8988T (cell line): ENCODE measurements at places on chromosomes 4 and X.
A peak's percentile ranks its signal among the peaks of the same experiment; 100 is the strongest.

DNA sequence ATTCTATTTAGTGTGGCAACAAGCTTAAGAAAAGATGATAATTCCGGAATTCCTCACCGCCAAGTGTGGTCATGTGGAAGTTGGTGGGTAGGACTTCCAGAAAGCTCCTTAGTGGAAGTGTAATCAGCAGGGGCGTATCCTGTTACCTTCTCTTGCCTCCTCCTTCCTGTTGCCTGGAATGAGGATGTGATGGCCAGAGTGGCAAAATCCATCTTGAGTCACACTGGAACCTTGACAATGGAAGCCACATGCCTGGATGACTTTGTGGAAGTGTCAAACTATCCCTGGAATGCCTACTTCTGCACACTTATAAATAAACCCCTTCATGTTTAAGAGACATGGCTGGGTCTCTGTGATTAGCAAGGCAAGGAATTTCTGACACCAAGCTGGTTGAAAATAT, 191.0 kb downstream of the PRDM5 start:
- DNase-seq, result peak; percentile 7

- no peak for DNase-seq
Measured at GRCh38 chrX:107565015-107565414, 63.3 kb upstream of the PRPS1 start.

DNA sequence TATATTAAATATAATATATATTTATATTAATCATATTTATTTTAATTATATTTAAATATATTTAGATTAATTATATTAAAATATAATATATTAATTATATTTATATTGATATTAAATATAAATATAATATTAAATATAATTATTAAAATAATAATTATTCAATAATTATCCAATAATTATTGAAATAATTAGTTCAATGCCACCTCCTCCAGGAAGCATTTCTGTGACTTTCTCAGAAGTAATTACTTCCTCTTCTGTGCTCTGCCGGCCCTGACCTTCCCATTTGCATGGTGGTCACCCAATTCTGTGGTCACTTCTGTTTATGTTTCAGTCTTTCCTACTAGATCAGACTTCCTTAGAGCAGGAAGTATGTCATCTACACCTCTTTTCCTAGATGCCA, 45.8 kb downstream of the EVC2 start:
- no peak for DNase-seq

DNA sequence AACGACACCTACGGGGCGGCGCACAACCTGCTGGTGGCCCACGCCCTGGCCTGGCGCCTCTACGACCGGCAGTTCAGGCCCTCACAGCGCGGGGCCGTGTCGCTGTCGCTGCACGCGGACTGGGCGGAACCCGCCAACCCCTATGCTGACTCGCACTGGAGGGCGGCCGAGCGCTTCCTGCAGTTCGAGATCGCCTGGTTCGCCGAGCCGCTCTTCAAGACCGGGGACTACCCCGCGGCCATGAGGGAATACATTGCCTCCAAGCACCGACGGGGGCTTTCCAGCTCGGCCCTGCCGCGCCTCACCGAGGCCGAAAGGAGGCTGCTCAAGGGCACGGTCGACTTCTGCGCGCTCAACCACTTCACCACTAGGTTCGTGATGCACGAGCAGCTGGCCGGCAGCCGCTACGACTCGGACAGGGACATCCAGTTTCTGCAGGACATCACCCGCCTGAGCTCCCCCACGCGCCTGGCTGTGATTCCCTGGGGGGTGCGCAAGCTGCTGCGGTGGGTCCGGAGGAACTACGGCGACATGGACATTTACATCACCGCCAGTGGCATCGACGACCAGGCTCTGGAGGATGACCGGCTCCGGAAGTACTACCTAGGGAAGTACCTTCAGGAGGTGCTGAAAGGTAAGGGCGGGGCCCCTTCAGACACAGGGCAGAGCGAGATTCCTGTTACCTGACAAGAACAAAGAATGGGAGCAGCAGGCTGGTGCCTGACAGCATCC, 11.7 kb downstream of the RPL9 start:
- DNase-seq, result no peak

DNA sequence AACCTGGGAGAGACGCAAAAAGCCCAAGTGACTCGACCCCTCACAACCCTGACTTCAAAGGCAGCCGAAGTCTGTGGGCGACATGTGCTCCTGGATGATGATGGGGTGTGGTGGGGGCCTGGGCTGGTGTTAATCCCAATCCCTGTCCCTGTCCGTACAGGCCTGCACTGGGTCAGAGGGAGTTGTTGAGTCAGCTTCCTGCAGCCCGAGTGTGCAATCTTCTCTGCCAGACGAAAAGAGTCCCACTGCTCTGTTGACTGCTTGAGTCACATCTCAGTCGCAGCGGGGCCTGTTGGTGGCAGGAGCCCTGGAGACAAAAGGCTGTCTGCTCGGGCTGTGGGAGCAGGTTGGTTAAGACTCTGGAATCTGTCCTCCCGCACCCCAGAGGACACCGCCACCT, 10.3 kb downstream of the FAM3A start:
- no peak for DNase-seq

- no peak for DNase-seq
Measured at GRCh38 chrX:23631136-23631535, 36.2 kb upstream of the PRDX4 start.
